Activated T-helper 1 cell treated with anti-CD3 and anti-CD28 coated beads, Interleukin-2, amount 50 U/mL, for 16 hours (primary cell): ENCODE measurements at places on chromosomes 12 and 14.

- DNase-seq = no peak
Measured at GRCh38 chr12:85803231-85803630, 33.0 kb downstream of the RASSF9 start.

DNA sequence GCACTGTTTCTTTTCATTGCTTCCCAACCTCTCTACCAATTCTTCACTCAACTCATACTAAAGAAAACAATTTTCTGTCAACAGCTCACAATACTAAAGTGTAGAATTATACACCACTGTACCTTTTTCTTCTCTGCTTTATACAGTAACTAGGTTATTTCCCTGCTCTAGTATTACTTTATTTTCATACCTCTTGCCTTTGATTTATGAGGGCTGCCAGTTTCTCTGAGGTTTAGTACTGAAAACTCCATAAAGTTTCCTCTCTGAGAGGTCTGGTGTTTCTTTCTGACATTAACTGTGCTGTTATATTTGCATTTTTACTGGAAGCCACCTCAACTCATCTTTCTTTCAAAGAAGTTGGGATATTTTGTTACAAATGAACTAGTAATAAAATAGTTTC lies 63.0 kb upstream of the GRIP1 start:
- DNase-seq = no peak

GRCh38 chr12:105522166-105522825 lies 191.8 kb downstream of the C12orf75 start:
- no peak for DNase-seq

- DNase-seq = no peak
Measured at GRCh38 chr14:31894351-31894750, 182.8 kb upstream of the ARHGAP5 start.

DNA sequence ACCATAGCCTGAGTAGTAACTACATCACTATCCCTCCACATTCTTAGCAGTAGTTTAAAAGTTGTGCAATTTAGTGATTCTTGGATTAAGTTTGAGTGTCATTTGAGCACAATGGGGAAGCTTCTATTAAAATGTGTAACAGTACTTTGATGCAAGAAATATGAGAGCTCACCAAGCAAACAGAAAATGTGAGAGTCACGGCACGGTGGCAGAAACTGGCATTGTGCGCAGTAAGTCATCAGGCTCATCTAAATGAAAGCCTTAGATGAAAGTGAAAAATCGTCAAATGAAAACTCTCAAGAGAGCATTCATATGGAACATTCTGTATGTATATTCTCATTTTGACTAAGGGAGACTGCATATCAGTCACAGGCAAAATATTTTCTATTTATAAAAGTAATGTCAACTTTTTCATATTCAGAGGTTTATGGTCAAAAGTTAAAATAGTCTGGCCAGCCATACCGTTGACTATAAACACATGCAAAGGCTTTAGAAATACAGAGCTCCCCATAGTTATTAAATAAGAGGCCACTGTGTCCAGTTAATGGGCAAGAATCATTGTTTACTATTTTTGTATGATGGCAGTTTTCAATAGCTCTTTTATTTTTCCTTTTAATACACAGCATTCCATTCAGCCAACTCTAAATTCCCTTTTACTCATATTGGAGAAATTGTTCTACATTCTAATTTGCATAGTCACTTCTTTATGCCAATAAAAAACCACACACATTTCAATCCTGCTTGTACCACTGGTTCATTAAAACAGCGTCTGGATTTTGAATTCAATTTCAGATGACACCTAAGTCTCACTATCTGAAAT lies 167.9 kb downstream of the PRKD1 start:
- no peak for DNase-seq

DNA sequence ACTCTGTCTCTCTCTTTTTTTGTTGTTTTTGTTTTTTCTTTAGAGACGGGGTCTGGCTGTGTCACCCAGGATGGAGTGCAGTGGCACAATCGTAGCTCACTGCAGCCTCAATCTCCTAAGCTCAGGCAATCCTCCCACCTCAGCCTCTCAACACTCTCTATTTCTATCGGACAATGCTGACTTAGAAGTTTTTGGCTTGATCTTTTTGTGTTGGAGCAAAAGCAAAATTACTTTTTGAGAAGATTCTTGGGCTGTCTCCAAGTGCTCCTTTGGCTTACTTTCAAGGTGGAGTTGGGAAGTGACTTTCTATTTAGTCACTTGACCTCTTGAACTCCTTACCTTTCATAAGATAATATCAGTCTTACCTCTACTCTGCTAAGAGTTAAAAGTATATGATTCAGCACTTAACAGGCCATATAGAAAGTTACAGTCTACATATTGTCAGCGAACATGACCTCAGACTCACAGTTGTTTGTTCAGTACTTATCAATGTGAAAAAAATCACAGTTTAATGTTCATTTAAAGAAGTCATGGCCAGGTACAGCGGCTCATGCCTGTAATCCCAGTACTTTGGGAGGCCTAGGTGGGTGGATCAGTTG lies 15.4 kb upstream of the MIA2 start:
- DNase-seq = no peak

- no peak for DNase-seq
Measured at GRCh38 chr14:99231850-99232713, 39.9 kb downstream of the BCL11B start.

DNA sequence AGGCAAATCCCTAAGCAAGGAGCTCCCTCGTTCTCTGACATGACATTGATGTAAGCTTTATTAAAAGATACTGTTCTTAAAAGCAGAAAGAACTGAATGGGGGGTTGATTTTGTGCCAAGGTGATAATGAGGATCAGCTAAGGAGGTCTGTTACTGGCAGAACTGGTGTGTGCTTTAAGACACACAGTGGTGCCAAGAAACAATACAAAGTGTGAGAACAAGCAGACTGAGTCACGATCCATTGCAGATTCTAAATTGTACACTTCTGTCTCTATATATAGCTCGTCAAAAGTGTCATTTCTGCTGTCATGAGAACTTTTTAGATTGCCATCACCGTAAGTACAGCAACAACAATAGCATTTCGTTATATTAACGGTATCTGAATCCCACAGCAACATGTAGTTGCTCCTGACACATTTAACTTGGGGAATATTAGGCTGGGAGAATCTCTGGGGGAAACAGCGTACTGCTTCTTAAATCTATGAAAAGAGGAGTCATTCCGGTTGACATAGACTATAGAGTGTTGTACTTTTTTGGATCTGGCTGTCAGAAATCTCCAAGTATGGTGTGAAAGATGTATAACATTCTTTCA lies 151.3 kb upstream of the PRKD1 start:
- DNase-seq = no peak

GRCh38 chr14:36317650-36318049 lies 2.8 kb downstream of the MBIP start:
- no peak for DNase-seq

GRCh38 chr12:80837342-80837978 lies 100.3 kb downstream of the LIN7A start:
- no peak for DNase-seq

DNA sequence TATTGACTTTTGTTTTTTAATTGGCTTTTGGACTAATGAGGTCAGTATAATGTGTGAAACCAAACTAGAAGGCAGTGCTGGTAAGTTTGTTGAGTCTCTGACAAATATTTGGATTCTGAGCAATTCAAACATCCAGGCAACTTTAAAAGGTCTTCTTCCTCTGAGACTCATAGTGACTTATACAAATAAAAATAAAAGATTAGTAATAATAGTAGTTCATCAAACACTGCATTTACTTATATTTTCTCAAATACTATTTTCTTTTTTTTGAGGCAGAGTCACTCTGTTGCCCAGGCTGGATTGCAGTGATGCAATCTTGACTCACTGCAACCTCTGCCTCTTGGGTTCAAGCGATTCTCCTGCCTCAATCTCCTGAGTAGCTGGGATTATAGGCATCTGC lies 337.9 kb downstream of the DAD1 start:
- DNase-seq = no peak

DNA sequence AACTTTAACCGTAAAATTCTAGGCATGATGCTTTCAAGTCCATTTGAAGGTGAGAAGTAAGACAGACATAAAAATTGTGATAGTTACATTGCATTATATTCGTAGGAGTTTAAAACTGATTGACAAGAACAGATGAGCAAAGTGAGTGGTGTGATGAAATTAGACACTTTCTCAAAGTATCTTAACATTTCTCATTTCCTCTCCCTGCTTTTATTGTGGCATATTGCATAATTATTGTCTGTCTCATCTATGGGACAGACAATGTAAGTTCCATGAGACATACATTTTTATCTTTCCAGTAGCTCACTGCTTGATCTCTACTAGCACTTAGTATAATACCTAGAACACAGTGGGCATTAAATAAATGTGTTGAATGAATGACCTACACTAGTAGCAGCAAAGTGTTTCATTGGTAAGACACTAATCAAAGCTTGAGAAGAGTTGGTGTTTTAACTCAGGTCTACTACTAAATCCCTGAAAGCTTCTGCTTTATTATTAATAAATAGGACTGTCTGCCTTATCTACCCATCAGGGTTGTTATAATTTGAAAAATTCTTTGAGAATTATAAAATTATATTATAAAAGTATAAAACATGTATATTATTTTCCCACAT lies 19.0 kb downstream of the A2M start:
- no peak for DNase-seq

- no peak for DNase-seq
Measured at GRCh38 chr14:92353447-92353846, 30.5 kb downstream of the SLC24A4 start.

GRCh38 chr14:50744231-50744630 lies 76.1 kb upstream of the SAV1 start:
- no peak for DNase-seq

- no peak for DNase-seq
Measured at GRCh38 chr12:42396473-42397259, 70.7 kb downstream of the PPHLN1 start.

DNA sequence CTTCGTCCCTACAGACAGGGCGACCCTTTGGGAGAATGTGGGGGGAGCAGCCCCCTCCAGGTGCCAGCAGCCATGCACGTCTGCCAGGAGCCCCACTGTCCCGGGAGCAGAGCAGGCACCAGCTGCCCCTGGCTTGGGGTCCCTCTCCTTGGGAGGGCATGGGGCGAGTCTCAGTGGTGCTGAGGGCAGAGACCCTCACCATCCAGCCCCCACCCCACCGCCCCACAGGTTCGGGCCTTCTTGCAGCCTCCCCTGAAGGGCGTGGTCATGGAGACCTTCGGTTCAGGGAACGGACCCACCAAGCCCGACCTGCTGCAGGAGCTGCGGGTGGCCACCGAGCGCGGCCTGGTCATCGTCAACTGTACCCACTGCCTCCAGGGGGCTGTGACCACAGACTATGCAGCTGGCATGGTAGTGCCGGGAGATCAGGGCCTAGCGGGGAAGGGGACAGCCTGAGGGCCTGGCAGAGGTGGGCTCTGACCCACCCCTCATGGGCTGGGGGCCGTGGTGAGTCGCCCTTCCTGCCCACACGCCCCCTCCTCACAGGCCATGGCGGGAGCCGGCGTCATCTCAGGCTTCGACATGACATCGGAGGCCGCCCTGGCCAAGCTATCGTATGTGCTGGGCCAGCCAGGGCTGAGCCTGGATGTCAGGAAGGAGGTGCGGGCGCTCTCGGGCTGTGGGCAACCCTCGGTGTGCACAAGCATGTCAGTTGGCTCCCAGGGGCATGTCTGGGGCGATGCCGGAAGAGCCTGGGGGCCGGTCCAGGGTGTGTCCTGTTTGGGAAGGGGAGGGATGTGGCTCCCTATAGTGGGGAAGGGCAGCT lies 18.8 kb downstream of the ASPG start:
- DNase-seq = no peak

DNA sequence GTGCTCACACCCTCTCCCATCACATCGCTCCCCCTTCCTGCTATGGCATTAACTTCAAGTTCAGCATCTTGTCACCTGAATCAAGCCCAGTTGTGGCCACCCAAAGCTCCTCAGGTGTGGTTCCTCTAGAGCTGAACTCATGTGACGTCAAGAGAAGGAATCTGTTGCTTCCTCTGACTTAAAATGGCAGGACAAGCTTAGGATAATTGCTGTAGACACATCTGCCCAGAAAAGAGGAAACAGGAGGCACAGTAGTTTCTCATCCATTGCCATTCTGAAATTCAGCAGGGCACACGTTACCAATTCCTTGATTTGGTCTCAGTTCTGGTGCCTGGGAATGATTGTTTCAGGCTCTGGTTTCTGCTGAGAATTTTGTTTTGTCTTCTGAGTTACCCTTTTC lies 52.1 kb downstream of the RCOR1 start:
- no peak for DNase-seq

DNA sequence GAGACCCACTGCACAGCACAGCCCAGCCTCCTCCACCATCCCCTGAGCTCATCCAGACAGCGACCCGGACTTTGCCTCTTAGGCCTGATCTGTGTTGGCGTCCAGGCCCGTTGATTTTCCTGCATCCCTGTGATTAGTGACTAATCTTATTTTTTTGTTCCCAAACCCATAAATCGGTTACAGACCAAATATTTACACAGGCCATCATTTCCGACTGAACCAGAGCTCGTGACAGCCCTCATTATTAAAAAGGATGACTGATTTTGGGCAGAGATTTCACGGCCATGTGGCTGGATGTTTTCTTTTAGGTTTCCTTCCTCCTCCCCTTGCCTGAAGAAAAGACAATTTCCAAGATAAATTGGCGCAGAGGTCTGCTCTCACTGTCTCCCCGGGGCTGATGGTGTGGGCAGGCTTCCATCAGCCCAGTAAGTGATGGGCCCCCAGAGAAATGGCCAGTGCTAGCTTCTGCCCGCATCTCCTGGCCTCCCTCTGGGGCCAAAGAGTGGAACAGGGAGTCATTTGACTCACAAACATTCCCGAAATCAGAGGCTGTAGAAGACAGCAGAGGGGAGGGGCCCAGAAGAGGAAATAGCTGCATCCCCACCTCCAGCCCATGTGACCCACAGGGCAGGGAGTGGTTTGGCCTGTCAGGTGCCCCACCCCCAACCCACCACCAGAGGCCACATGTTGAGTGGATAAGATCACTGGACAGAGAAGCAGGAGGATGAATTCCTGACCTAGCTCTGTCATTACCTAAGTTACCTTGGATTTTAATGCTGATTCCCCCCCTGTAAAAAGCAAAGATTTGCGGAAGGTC lies 283.5 kb downstream of the KSR2 start:
- no peak for DNase-seq

- no peak for DNase-seq
Measured at GRCh38 chr12:11805680-11806079, 156.2 kb downstream of the ETV6 start.

DNA sequence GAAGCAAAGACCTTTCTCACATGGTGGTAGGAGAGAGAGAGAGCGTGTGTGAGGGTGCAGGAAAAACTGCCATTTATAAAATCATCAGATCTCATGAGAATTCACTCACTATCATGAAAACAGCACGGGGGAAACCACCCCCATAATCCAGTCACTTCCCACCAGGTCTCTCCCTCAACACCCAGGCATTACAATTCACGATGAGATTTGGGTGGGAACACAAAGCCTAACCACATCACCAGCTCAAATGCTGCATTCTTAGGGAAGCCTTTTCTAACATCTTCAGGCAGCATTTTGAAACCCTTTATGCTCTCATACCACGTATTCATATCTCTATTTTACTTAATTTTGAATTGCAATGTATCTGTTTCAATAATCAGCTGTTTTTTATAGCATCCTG lies 165.9 kb downstream of the TMTC3 start:
- DNase-seq = no peak

- DNase-seq = no peak
Measured at GRCh38 chr14:53916239-53916638, 40.4 kb downstream of the BMP4 start.
